ENCODE measurements at places on chromosomes 16 and 17.

DNA sequence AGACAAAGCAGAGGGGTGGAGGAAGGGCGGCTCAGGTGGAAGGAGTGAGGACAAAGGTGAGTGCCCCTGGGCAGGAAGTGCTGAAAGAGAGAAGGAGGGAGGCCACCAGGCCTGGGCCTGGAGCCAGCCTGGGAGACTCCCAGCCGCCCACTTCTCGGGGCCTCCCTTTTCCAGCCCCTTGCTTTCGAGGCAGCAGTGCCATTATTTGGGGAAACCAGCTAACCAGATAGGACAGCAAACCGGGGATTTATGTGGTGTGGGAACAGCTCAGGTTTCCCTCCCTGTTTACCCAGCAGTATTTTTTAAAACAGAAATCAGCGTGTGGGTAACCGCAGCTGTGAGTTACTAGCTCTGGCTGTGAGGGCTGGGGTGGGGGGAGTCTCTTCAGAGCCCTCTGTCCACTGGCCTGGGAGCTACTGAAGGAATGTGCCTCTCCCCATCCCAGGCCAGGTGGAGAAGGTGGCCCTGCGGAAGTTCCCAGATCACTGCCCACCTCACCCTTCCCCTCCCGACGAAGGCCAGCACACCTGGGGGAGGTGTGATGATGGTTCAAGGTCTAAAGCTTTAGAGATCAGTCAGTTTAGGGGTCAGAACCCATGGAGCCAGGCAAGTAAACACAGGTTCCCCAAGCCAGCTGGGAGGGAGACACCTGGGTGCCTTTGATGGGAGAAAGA, 8.4 kb upstream of the MEOX1 start:
- DNase-seq, result no peak

GRCh38 chr17:78808163-78808562, 26.1 kb upstream of the CYTH1 start:
- no peak for DNase-seq

- DNase-seq, result no peak
These were observed 19.8 kb downstream of the TAF1C start for GRCh38 chr16:84166796-84167695.

GRCh38 chr16:74070237-74070636, 226.4 kb upstream of the PSMD7 start:
- no peak for DNase-seq

DNA sequence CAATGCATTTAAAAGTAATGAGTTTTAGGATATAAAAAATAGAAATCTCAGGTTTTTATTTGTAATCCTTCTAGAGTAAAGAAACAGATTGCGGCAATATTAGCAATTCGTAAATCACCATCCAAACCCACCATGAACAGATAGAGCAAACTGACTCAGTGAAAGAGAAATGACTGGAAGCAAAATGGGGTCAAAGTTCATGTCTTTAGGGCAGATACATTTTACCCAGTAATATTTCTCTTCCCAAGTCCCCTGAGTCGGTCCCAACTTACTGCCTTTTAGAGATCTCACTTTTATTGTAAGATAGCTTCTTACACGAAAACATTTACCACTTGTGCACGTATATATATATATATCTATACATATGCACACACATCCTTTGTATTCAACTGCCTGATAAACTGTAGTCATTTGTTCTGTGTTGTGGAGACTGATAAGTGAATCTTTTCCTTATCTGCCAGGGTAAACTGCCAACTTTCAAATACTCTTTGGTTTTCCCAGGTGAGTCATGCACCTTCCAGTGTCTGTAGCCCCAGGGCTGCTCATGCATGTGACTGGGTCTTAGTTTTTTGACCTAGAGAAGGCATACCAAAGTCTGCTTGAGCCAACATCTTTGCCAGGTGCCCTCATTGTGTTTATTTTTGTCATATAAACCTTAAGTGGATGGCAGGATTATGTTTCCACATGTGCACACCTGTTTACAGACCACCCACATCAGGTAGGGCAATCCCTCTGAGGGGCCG, 7.8 kb upstream of the IRF8 start:
- DNase-seq, result no peak
